ENCODE measurements at places on chromosomes 2 and 18.

- DNase-seq, result no peak
Observed at GRCh38 chr18:24910221-24910620, 441.7 kb downstream of the ZNF521 start.

DNA sequence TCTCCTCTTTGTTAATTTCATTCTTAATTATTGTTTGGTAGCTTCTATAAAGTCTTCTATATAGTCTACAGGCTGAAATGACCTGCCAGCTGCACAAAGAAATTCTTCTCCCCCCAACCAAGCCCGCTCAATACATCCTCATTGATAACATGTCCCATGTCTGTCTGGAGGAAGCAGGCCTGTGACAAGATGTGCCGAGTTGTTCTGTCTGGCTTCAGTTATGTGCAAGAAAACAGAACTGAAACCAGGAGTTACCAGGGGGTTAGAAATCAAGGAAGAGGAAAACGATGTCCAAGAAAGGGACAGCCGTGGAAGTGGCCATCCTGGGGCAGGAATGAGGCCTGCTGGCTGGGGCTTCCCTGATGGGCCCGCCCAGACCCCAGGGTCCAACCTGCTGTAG, 57.6 kb downstream of the MTCL1 start:
- no peak for DNase-seq

DNA sequence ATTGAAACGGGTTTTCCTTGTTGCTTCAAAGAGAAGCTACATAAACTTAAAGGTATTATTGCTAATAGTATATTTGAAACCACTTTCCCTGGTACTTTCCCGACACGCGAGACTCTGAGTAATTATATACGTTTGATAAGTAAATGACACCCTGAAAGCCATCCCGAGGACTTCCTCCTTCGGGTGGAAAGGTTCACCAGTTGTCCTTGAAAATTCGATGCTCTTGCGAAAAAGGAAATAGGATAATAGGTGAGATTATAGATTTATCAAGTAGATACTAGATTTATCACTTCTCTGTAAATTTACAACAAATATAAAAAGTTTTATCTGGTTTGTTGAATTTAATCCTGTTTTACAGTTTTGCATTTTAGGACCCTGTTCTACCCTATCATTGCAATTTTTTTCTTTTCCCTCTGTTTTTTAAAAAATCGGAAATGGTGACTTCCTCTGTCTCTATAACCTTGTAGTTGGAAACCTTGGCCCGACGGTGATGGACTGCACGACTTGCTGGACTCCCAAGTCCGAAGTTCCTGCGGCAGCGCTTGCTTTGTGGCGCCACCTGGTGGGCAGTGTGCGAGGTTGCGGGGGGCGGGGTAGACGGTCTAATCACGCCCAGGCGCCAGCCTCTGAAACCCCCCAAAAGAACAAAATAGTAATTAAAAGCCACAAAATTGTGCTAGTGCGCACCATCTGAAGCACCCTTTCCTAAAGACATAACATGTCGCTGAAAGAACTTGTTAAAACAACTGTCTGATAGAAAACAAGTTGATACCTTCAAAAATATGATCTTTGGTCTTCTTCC, 972 bp upstream of the DLX2 start:
- peak; percentile 53 for DNase-seq

DNA sequence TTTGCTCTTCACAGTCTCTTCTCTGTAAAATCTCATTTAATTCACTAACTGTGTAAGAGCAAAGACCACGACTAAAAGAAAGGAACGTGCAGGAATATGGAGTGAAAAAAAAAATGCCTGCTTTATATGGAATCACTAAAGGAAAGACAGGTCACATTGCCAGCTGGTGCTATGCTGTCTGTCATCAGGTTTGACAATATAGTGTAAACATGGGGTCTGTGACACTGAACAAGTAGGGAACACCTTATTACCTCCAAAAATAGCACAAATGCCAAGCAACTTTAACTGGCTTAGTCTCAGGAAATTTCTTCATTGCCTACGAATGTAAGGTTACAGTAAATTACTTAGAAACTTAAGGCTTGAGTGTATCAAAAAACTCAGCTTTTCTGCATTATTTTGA, 364.5 kb upstream of the LINC00305 start:
- no peak for DNase-seq

DNA sequence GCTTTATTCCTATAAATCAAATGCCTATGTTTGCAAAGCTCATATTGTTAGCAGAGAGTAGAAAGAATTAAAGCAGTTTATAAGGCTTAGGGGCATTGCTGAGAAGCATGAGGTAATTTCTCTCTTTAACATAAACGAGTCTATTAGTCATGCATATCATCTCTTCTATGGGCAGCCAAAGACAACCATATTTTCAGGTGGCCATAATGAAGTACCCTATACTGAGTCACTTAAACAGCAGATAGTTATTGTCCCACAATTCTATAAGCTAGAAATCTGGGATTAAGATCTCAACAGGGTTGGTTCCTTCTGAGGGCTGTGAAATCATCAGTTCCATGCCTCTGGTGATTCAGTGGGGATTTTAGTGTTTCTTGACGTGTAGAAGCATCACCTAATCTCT, 277.5 kb downstream of the NR4A2 start:
- no peak for DNase-seq

- DNase-seq, result no peak
Observed at GRCh38 chr18:45962461-45962860, 4.7 kb downstream of the EPG5 start.

- DNase-seq, result no peak
Observed at GRCh38 chr2:138321458-138321857, 180.1 kb upstream of the SPOPL start.

DNA sequence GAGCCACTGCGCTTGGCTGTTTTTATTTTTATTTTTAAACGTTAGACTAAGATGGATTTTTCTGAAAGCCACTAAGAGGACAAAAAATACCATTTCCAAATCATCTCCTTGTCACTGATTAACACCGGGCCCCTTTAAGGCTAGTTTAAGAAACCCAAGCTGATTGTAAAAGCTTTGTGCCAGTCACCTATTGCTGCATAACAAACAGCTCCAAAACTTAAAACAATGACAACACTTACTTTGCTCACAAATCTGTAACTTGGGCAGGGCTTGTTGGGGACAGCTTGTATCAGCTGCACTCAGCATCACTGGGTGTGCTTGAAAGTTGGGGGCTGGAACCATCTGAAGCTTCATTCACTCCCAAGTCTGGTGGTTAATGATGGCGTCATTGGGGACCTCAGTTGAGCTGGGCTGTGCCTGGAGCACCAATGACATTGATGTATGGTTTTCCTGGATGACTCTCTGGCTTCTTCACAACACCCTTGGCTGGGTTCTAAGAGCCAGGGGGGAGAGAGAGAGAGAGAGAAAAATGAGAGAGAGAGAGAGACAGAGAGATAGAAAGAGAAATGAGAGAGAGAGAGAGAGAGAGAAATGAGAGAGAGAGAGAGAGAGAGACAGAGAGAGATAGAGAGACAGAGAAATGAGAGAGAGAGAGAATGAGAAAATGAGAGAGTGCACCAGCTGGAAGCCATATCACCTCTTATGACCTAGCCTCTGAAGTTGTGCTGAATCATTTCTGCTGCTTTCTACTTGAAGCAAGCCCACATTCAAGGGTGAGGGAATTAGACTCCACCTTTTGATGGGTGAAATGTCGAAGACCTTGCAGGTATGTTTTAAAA, 26.0 kb upstream of the ATG16L1 start:
- DNase-seq, result no peak

- no peak for DNase-seq
Observed at GRCh38 chr2:1366546-1367134, 46.6 kb upstream of the TPO start.

DNA sequence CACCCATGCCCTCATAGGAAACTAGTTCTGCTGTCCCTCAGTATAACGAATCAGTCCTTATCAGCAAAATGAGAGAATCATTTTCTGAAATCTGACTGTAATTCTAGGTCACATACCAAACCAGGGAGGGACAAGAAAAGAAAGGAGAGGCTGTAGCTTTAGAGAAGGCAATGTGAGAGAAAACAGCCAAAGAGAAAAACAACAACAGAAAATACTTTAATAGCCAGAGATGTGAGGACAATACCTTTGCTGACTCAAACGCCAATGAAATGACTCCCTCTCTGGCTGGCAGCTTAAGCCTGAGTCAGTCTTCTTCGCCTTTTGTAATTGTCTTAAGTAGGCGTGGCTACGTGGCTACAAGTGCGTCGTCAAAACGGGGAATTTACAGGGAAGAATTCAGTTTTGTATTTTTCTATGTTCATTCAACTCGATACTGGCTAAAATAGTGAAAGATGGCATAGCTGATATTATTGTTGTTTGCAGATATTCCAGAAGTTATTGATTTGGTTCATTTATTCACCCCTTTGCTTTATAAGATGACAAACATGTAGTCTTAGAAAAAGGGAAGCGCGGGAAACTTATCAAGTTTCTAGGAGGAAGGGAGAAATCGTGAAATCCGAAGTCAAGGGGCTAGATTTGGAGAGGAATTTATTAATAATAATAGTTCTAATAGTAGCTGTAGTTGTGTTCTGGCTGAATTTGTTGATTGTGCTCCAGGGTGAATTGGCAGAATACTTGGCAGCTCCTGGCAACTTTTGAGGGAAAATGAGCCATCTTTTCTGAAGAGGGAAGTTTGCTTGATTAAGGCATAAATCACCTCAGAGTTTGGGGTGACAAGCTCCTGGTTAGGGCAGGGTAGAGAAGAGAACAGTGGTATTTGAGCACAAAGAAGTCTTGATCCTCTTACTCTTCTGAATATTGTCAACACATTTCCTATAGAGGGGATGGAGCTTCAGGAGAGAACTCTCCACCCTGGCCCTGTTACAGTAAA, at the start of gene IL1A:
Gene IL1A, minus strand, starts transcription at position 295 of the 991 bp plus-strand sequence. CDS start 723 bp downstream, outside the sequence.
- DNase-seq, result no peak

DNA sequence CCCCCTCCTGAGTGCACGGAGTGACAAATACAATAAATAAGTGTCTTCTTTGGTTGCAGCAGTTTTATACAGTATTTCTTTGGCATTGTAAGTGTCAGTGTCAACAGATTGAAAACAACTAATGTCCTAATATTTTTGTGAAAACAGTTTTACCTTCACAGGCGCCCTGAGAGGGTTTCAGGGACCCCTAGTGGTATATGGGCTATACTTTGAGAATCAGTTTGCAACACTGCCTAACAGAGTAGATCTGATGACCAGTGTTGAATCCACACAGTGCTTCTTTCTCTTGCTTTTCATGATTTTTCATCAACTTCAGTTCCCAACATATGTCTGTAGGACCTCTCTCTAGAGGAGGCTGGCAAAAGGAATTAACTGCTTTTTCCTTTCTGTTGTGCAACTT, 162.2 kb downstream of the PRPF40A start:
- no peak for DNase-seq

DNA sequence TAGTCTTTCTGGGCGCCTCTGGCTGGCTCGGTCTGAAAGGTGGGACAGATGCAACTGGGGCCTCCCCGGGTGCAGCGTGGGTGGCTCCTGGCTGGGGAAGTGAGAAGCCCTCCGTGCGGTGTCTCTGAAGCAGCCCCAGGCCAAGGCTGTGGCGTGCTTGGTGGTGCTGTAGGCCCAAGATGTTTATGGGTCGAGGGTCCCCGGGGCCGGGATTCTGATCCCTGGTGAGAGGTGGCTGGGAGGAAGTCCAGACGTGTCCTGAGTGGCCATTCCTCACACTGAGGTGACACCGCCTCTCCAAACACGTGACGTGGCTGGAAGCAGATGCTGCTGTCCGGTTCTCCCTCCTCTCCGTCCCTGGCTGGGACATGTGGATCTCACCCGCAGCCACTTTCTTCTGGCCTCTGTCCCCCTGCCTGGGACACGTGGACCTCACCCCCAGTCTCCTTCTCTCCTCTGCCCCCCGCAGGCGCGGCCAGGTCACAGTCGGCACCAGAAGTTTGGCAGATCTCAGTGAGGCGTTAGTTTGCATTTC, 12.6 kb downstream of the RTP5 start:
- no peak for DNase-seq

GRCh38 chr18:2587788-2588187, 16.4 kb downstream of the NDC80 start:
- DNase-seq, result no peak

- DNase-seq, result peak; percentile 65
Observed at GRCh38 chr2:62304429-62305417, 108.8 kb downstream of the B3GNT2 start.

GRCh38 chr18:35827903-35828275, 144.6 kb upstream of the RMP24 start:
- DNase-seq, result no peak

DNA sequence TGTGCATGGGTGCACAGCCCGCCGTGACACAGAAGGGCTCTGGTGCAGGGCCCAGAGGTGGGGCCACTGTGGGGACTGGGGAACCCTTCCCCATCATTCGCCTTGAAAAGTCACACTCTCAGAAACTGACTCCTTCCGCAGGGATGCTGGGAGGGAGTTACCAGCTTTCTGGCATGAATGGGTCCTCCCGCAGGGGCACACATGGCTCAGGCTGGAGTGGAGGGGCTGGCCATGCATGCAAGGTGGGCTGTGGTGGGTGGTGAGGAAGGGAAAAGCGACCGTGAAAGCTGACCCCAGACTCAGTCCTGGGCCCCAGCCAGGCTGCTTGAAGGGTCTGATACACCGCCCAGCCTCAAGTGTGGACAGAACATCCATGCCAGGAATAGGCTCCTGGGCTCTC, 201.1 kb downstream of the TNS1 start:
- no peak for DNase-seq

- DNase-seq, result no peak
Observed at GRCh38 chr2:83844490-83844889, 614.6 kb downstream of the SUCLG1 start.

GRCh38 chr18:73900106-73900835, 247.4 kb downstream of the FBXO15 start:
- no peak for DNase-seq

DNA sequence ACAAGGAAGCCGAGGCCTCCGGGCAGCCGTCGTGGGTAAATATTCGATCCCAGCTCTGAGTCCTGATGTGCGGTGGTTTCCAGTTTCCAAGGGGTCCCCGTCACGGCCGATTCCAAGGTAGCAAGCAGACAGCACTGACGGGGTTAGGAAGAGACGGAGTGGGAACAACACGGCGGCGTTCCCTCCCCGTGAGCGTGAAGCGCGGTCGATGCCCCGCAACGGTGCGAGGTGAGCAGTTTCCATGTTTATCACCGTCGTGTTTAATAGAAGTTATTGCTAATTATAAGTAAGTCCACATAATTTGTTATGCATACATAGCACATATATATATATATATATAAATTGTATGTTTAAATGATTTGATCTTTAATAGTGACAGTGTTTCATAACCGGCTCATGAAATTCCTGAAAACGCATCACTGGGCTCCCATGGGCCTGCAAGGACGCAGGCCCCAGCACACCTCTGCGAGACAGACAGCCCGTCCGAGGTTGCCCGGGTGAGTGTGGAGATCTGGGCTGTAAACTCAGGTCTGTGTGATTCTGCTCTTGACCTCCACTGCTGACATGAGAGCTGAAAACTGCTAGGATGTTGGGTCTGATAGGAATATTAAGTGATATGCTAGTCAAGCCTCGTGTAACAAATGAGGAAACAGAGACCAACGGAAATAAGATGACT, 243.5 kb upstream of the SALL3 start:
- no peak for DNase-seq

- DNase-seq, result no peak
Observed at GRCh38 chr2:9644603-9645002, 13.8 kb upstream of the YWHAQ start.

DNA sequence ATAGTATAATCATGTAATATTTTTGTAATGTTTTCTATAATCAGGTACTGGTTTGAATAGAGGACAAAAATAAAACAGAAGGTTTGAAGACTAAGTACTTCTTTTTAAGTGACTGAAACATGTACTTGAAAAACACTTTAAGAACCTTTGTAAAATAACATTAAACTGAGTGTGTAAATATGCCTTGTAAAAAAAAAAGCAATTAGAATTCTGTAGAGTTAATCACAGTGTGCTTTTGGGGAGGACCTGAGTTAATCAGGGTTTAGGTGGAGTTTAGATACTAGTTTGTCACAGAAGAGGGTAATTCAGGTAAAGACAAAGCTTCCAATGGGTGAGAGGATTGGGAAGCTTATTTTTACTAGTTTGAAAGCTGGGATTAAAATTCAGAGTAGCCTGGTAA, 10.3 kb downstream of the MBD5 start:
- DNase-seq, result no peak
